T-helper 17 cell (primary cell): ENCODE measurements at places on chromosomes 11 and 22. TPM values are rescaled to one million over a fixed set of nuclear protein-coding genes. Genes with fewer than 3 reads are reported as not detected.

DDX25 gene
- total RNA-seq = not detected

HSD17B12 gene
- 19.1 TPM for total RNA-seq

- peaks cover 5% of the 10 kb centered on the region for H3K4me1 ChIP-seq
- H3K27ac ChIP-seq = no peak overlapping the region
- DNase-seq = no peak
Measured at GRCh38 chr11:120121914-120122473, 15.9 kb downstream of the TRIM29 start.

GRCh38 chr11:129828301-129828836, 12.7 kb downstream of the TMEM45B start:
- H3K4me3 ChIP-seq = no peak overlapping the region
- DNase-seq = no peak
- no peak overlapping the region for H3K27ac ChIP-seq
- H3K4me1 ChIP-seq = peaks cover 6% of the 10 kb centered on the region
- H3K27me3 ChIP-seq = no peaks in the 10 kb centered on the region
- H3K36me3 ChIP-seq = no peaks in the 10 kb centered on the region

- no peaks in the 10 kb centered on the region for H3K36me3 ChIP-seq
- no peak overlapping the region for H3K4me3 ChIP-seq
- no peak for DNase-seq
- peaks cover 51% of the 10 kb centered on the region for H3K27me3 ChIP-seq
Measured at GRCh38 chr11:128894286-128894681, 3.1 kb downstream of the KCNJ5 start.

DNA sequence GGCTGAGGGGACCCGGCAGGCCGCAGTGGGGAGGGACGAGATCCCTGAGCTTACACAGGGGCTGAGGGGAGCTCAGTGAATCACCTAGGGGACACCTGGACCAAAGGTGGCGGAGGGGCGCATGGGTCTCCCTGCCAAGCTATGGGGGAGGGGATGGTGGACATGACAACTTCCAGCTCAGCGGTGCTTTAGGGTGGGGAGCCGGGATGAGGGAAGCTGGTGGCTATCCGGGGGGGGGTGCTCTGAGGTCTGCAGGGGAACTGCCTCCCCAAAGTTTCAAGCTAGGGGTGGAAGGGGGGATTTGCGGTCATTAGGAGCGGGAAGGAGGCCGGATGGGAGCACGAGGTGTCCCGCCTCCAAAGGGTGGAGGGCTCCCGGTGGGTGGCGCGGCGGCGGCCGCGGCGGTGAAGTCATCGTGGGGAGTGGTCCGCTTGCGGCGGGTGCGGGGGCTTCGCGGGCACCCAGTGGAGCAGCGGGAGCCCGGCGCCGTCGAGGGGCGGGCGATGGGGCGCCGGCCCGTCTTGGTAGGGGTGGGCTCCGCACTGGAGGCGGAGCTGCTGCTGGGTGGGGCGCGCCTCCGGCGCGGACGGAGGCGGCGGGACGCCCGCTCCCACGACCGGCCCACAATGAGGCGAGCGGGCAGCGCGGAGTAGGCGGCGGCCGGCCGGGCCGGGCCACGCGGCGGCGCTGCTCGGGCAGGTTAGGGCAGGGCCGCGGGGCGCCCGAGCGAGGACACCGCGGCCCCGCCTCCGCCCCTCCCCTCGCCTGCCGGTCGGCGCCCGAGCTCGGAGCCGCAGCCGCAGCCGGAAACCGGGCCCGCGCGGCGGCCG, at the start of gene MICALL1:
TSS of gene MICALL1 (plus strand) at position 764 of the 830 bp plus-strand sequence. CDS start 126 bp downstream, outside the sequence.
- no peaks in the 10 kb centered on the region for H3K27me3 ChIP-seq
- no peaks in the 10 kb centered on the region for H3K36me3 ChIP-seq
- peak; percentile 56 for DNase-seq
- peaks cover 22% of the 10 kb centered on the region for H3K4me1 ChIP-seq
- peak within 1 kb of the TSS; percentile 89 for H3K4me3 ChIP-seq

DNA sequence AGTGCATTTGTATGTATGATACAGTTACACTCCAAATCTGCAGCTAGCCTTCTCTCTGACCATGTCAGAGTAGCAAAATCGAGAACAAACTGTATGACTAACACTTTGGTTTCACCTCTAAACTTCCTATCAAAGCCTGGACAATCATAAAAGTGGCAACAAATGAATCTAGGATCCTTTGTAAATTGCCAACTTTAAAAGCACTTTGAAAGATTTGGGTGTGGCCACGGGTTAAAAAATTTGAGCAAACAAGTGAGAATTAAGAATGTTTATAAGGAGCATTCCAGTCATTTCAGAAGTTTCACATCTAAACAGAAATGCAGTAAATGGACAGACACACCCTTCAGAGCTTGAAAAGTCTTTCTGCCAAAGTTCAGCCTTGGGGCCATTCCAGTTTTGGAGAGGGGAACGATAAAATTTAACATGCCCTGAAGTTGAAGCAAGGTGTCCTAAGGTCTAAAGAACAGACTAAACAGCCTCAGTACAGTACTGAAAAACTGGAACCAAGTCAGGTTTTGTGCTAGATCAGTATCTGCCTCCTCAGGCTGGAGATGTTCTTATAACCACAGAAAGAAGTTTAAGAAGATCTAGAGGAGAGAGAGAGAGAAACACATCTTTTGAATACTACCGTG, 181.9 kb upstream of the BDNF start:
- H3K27ac ChIP-seq = no peak overlapping the region
- H3K4me3 ChIP-seq = no peak overlapping the region
- H3K27me3 ChIP-seq = peaks cover 4% of the 10 kb centered on the region
- H3K4me1 ChIP-seq = no peaks in the 10 kb centered on the region
- no peaks in the 10 kb centered on the region for H3K36me3 ChIP-seq

GRCh38 chr11:11620173-11620920, 1.5 kb downstream of the GALNT18 start:
- H3K4me1 ChIP-seq = peaks cover 2% of the 10 kb centered on the region
- no peak overlapping the region for H3K27ac ChIP-seq
- peaks cover 64% of the 10 kb centered on the region for H3K27me3 ChIP-seq
- H3K36me3 ChIP-seq = no peaks in the 10 kb centered on the region

DNA sequence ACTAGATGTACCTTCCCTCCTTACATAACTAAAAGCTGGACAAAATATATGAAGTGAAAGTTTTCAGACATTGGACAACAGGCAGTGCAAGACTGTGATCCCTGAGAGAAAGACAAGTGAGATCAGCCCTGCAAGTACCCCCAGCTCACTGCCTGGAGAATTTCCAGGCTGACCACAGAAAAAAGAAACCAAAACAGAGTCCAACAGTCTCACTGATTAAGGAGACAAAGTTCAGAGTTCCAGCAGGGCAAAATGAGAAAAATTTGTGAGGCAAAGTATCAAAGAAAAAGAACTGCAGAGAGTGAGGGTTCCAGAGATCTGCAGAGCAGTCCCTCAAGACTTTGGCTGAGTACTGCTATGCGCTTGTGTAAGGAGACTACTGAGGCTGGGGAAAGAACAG, 47.3 kb upstream of the TMEM45B start:
- peaks cover 8% of the 10 kb centered on the region for H3K4me1 ChIP-seq
- H3K27me3 ChIP-seq = no peaks in the 10 kb centered on the region
- peaks cover 1% of the 10 kb centered on the region for H3K36me3 ChIP-seq
- no peak overlapping the region for H3K4me3 ChIP-seq
- no peak for DNase-seq

DNA sequence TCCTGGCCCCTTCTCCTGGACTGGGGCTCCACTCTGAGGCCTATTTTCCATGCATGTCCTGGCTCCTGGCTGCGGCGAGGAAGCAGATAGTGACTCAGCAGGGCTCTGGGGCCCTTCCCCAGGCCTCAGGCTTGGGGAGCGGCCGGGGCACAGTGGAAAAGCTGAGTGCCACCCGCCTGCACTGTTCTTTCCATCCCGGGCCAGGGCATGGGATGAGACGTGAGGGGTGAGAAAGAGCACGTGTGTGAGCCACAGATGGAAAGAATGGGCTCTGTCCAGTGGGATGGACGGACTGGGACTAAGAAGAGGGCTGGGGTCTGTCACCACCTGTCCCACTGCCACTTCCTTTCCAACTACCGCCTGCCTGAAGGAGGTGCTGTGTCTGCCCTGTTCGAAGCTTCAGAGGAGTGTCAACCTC, 12.8 kb downstream of the SLC37A2 start:
- H3K27ac ChIP-seq = no peak overlapping the region
- DNase-seq = no peak
- H3K27me3 ChIP-seq = peaks cover 57% of the 10 kb centered on the region
- H3K4me1 ChIP-seq = peaks cover 8% of the 10 kb centered on the region
- H3K36me3 ChIP-seq = peaks cover 5% of the 10 kb centered on the region
- H3K4me3 ChIP-seq = no peak overlapping the region
